NCI-H2081 (cell line): ENCODE measurements at places on chromosomes 16 and 17.
A peak's percentile ranks its signal among the peaks of the same experiment; 100 is the strongest.

DNA sequence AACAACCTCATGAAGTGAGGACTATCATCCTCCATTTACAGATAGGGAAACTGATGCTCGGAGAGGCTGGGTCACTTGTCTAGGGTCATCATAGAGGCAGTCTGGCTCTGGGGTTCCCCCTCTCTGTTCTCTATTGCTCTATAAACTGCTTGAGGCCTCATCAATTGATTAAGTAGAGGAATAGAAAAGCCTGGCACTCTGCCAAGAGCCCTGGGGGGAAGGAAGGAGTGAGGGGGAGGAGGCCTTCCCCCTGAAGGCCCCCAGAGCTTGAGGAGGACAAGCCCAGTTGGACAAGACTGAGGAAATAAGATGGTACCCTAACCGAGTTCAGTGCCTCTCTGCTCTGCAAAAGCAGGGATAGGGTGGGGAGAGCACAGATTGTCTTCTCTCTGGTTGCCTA lies 21.0 kb downstream of the SDK2 start:
- DNase-seq: no peak

- peak; percentile 64 for DNase-seq
These were observed 2.0 kb upstream of the YPEL2 start for GRCh38 chr17:59329176-59330052.

DNA sequence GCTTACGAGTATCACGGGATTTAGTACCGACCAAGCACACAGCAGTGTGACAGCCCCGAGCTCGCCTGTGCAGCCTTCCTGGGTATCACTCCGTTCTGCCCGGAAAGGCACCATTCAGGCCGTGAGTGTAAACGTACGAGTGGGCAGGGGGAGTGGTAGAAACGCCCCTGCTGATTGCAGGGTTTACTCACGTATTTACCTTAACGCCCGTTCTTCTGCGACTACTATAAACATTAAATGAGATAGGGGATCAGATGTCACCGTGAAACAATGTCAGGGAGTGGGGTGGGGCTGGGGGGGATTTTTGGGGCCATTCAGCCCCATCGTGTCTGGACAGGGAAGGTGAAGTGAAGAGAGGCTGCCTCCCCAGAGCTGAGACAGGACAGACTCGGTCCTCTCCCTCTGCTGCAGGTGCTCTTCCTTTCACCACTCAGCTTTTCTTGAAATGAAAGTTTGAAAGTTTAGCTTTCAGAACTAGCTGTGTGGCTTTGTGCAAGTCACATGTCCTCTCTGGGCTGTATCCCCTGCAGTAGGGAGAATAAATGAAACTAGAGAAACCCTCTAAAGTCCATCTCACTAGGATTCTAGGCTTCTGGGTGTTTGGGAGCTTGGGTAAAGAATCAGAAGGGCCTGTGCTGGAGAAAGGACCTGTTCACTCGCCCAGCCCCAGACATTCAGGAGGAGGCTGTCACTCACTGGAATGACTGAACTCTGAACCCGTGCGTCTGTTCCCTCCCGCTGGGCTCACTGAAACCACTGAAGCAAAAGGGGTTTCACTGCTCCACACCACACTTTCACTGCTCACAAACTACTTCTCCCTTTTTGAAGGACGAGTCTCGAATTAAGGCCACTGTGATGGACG lies 66.7 kb downstream of the RPA1 start:
- no peak for DNase-seq

DNA sequence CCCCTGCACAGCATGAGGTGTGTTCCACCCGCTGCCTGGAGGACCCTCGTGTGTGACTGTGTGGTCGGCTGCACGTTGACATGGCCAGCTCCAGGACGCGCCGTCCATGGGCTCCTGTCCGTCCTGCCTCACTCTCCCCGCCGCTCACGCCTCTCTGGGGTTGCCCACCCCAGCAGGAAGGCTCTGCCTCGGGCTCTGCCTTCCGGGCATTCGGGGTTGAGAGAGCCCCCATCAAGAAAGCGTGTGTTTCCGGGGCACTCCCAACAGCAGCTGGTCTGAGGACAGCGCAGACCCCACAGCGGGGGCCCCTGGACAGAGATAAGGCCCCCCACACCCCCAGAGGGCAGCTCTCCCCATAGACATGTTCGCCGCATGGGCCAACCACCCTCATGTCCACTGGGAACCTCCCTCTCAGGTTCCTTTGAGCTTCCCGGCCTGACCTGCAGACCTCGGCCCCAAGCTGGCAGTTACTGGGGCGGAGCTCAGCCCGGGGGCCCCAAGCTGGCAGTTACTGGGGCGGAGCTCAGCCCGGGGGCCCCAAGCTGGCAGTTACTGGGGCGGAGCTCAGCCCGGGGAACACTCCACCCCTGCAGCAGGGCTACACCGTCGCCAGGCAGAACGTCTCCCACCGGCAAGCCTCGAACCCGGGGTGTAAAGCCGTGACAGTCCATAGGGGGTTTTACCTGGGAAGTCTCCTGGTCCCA lies 8.4 kb upstream of the PIEZO1 start:
- no peak for DNase-seq

DNA sequence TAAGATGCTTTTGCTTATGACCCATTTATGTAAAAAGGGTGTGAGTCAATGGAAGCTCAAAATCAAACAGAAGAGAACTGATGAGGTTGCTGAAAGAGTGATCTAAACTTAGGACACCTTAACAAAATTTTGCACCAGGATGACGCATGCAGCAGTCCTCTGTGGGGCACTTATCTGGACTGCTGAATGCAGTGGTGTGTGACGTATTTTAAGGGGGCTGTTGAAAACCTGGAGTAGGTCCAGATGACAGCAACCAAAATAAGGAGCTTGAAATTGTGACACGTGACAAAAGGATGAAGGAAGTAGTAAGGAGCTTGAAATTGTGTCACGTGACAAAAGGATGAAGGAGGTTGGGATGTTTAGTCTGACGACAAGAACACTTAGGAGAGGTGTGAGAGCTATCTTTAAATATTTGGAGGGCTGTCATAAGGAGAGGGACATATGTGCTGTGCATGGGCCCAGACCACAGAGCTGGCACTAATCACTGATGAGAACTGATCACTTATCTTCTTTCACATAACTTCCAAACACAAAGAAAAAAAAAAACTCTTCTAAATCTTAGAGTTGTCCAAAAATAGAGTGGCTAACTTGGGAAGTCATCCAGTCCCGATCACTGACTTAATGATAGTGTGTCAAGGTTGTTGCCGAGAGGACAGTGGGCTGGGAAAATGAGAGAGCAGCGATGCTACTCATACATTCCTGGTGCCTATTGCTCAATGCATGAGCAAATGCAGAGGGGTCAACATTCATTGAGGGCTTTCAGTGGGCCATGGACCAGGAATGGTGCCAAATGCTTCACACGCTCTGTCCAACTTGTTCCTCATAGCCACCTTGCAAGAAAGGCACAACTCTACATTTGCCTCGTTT lies 264.2 kb upstream of the ZFHX3 start:
- DNase-seq: no peak

DNA sequence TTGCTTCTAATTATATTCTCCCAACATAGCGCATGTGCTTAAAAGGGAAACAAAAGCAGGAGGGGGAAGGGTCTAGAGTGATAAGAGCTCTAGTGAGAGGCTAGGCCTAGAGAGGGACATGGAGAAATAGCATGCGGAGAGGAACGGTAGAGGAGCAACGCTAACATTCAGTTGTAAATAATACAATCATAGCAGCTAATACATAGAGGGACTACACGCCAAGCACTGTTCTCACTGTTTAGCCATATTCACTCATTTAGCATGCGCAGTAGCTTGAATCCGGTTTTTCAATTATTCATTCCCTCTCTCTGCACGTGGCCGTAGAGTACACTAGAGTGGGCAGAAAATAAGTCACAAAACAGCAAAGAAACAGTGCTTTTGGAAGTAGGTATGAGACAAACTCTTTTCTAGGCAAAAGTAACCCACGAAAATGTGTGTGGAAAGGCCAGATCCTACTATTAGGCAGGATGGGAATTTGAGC lies 1.7 kb upstream of the ALOX12 start:
- no peak for DNase-seq

DNA sequence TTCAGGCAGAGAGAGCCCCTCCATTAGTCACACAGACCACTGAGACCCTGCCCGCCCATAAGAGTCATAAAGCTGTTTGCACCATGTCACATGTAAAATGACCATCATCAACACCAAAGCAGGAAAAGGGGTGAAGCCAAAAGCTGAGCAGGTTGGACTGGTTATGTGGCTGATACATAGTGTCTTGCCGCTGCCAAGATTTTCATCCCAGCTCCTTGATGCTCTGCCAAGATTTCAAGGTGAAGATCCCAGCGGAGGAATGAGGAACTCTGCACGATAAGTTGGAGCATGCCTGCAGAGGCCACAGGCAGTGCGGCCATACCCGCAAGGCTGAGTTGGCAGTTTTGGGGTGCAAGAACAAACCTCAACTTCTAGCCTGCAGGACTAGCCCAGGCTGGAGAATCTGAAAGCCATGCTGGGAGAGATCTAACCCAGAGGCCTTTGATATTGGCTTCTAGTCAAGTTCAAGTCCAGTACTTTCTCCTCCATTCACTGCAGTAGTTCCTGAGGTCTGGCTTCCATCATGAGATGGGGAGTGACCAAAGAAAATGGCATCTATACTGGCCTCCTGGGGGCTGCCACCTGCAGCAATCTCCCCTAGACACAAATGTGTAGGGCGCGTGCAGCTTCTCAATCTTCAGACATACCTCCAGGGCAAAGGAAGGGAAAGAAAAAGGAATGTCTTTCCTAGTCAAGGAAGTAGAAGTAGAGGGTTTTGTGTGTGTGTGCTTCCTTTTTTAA lies 79.7 kb upstream of the NOL11 start:
- DNase-seq: no peak

GRCh38 chr16:10752843-10753523 lies 9.3 kb downstream of the NUBP1 start:
- no peak for DNase-seq

- no peak for DNase-seq
These were observed 105.9 kb upstream of the ANKFN1 start for GRCh38 chr17:56047331-56047730.

- no peak for DNase-seq
These were observed 89.7 kb downstream of the MARCHF10 start for GRCh38 chr17:62718429-62718828.

- DNase-seq: no peak
These were observed 56.7 kb upstream of the NOG start for GRCh38 chr17:56536766-56537165.

- peak; percentile 20 for DNase-seq
These were observed 727 bp upstream of the MBTPS1 start for GRCh38 chr16:84117494-84117843.

DNA sequence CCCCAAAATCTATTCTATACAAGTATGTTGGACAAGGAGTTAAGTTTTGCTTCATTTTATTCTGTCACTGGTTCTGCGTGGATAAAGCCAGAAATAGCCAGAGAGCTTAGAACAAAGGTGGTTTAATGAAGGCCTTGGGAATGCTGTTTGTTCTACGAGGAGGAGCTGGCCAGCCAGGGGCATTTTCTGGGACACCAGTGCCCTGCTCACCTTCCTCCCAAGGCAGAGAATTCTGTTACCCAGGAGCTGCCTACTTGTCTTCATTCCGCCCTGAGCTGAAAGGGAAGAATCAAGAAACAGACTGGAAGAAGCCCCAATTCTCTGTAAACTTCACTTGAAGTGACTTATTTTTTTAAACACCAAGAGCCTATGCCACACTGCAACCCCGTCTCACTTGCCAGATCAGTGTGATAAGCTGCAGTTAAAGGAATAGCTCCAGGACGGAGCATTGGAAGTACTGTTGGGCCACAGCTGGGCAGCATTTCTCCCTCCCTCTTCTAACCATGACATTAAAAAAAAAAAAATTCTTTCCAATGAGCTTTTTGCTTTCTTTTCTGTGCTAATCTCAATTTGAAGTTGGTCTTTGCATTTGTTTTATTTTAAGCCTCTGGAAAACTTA lies 149.8 kb upstream of the DYNLRB2 start:
- DNase-seq: no peak

- no peak for DNase-seq
These were observed 47.1 kb downstream of the WSB1 start for GRCh38 chr17:27341041-27341471.

- DNase-seq: no peak
These were observed 1.1 kb upstream of the ADGRG1 start for GRCh38 chr16:57627184-57627871.

DNA sequence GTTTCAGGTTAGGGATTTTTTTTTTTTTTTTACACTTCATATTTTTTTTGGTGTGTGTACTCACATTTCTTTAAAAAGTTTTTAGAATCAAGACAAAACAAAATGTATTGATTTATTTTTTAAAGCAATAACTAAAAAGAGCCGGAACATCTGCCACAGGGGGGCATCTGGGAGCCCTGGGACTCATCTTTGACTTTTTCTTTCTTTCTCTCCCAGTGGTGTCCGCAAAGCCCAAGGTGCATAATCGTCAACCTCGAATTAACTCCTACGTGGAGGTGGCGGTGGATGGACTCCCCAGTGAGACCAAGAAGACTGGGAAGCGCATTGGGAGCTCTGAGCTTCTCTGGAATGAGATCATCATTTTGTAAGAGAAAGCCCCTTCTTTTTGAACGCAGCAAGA lies 36.3 kb downstream of the WWP2 start:
- no peak for DNase-seq

GRCh38 chr16:51455398-51455797 lies 304.3 kb upstream of the SALL1 start:
- DNase-seq: no peak
